ENCODE measurements at places on chromosomes 11 and 22.

DNA sequence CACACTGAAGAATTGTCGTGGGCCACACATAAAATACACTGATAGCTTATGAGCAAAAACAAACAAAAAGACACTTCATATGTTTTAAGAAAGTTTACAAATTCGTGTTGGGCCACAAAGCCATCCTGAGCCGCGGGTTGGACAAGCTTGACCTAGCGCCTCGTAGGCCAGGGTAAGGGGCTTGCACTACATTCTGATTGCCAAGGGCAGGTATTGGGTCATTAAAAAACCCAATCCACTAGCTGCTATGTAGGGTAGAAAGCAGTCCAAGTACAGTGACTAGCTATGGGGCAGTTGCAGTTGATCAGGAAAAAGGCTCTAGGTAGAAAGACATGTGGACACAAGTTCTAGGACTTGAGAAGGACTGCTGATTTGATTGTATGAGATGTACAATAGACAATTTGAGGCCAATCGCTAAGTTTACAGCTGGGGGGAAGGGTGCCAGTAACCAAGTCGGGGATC is 14.0 kb downstream of the KDELR3 start:
- DNase-seq: no peak

DNA sequence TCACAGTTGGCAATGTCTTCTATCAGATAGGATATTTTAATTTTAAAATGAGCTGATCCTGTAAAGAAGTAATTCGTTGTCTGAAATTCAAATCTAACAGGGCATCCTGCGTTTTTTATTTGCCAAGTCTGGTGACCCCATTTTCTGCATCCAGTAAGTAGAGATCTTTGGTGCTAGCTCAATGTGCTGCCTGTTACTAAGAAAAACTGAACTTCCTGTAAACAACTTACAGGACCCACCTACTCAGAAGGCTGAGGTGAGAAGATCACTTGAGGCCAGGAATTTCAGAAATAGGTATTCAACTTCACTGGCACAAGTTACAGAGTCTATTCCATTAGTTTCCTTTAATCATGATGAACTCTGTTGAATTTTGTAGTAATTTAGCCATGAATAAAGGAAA is 4.0 kb downstream of the ARL14EP start:
- DNase-seq: no peak

GRCh38 chr11:114122686-114123085 is 63.2 kb downstream of the ZBTB16 start:
- DNase-seq: no peak

GRCh38 chr11:57792060-57792541 is 30.5 kb downstream of the CTNND1 start:
- no peak for DNase-seq

- no peak for DNase-seq
Observed at GRCh38 chr11:106309070-106309684, 231.7 kb downstream of the AASDHPPT start.

GRCh38 chr11:84413549-84413948 is 1127.4 kb upstream of the CCDC90B start:
- no peak for DNase-seq

- no peak for DNase-seq
Observed at GRCh38 chr11:78337554-78337924, 80.1 kb downstream of the GAB2 start.

DNA sequence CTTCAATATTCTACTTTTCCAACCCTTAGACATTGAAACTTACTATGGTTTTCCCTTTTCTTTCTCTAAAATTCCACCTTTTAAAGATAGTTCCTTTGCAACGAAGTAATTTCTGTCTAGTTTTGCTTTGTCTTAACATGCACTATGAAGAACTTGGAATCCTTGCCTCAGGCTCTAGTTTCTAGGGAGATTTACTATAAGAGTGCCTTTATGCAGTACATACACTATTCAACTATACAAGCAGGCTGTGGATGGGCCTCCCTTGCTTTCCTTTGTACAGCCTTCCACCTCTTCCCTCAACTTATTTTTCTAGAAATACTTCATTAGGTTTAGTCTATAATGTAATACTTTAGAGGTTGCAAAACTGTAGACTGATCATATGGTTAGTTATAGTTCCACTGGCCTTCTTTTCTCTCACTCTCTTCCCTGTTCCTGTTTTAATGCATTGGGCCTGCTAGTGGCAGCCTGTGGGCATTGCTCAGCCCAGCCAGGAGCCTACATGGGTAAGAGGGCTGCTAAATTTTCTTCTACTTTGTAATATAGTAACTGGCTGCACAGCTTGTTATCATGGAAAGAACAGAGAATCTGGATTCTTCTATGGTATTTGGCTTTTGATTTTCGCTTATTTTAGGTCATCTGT is 100.2 kb downstream of the C11orf87 start:
- no peak for DNase-seq

GRCh38 chr22:43292630-43293018 is 50.5 kb downstream of the SCUBE1 start:
- no peak for DNase-seq

DNA sequence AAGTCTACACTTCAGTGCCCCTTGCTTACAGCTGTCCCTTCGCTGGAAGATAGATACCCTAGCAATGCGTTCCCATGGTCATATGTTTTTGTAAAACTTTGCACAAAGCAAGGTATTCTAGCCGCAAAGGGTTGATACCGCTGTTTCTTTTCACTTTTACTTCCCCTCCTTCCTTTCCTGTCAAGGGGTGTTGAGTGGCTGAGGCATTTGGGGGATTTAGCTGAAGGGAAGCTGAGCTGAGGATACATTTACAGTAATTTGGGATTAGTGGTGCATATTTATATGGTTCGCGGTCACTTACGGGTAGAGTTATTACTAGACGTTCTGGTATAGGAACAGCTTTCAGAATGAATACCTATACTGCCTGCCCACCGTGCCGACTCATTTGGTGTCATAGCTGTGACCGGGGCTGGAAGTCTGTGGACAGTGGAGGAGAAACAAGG is 86.9 kb upstream of the WNT11 start:
- DNase-seq: no peak

DNA sequence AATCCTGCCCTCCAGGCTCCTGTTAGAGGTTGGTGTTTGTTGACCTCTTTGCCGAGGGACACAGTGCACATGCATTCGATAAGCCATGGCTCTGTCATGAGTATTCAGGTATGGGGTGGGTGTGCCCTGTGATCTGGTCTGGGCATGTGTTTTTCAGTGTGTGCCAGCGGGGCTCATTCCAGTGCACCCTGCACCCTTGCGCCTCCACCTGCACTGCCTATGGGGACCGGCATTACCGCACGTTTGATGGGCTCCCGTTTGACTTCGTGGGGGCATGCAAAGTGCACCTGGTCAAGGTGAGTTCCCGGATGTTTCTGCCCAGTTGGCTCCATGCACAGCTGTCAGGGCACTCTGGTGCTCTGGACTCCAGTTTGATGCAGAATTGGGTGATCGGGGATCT is 44.2 kb downstream of the OTOG start:
- DNase-seq: no peak

DNA sequence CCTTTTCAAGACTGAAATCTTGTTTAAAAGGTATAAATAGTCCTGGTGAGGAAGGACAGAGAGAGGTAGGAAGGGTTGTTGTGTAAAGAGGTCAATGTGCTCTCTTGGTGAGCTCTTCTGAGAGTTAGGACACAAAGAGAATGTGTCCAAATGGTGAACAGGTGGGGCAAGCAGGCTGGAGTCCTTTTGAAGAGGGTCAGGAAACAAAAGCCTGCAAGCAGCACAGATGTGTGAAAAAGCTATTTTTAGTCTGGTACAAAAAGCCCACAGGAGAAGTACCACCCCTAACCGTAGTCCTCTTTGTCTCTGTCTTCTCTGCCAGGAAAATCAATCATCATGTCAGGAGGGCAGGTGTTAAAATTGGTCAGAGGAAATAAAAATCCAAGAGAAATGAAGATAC is 54.4 kb upstream of the SYN3 start:
- DNase-seq: no peak

- no peak for DNase-seq
Observed at GRCh38 chr11:100105255-100105981, 581.7 kb upstream of the ARHGAP42 start.

- no peak for DNase-seq
Observed at GRCh38 chr11:77232242-77232641, 69.2 kb downstream of the GDPD4 start.

DNA sequence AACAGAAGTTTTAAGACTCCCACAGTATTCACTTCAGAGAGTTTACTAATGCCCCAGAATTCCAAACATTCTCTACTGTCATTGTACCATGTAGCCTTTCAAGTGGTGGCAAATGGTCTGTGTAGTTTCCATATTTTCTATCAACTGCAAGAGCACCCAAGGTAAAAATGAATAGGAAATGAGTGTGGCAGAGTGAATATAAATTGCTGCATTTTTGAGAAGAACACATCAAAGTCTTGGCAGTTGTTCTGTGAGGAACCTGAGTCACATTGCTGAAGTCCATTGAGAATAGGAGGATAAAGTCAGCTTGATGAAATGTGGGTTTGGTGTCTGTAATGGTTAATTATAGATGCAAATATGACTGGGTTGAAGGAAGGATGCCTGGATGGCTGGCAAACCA is 193.6 kb downstream of the AASDHPPT start:
- DNase-seq: no peak

- DNase-seq: no peak
Observed at GRCh38 chr22:17303840-17304779, 65.2 kb upstream of the CECR2 start.

DNA sequence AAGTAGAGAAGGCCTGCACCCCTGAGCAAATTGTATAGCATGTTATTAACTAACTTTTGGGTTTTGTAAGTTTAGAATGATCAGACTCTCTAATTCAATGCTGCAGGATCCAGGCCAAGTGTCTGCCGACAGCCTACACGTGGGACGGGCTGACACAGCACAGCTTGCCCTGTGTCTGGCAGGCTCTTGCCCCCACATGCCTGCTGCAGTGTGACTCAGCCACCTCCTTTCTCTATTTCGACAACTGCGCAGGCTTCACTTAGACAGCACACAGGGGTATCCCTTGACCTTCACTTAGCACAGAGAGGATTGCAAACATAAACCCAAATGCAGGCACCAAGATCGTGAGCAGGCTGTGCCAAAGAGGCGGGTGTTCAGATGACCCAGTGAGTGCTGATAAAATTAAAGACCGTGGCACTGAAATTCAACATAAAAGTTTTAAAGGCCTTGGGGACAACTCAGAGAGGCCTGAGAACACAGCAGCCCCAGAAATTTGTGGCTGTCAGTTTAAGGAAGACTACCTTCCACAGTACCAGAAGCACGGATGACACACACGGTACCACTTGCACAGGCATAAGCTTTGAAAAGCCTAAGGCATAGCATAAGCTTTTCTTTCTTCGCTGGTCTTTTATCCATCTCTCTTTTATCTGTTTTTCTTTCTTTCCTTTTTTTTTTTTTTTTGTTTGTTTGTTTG is 37.8 kb downstream of the SCN3B start:
- DNase-seq: no peak
